ENCODE measurements at places on chromosomes 2 and 18.

DNA sequence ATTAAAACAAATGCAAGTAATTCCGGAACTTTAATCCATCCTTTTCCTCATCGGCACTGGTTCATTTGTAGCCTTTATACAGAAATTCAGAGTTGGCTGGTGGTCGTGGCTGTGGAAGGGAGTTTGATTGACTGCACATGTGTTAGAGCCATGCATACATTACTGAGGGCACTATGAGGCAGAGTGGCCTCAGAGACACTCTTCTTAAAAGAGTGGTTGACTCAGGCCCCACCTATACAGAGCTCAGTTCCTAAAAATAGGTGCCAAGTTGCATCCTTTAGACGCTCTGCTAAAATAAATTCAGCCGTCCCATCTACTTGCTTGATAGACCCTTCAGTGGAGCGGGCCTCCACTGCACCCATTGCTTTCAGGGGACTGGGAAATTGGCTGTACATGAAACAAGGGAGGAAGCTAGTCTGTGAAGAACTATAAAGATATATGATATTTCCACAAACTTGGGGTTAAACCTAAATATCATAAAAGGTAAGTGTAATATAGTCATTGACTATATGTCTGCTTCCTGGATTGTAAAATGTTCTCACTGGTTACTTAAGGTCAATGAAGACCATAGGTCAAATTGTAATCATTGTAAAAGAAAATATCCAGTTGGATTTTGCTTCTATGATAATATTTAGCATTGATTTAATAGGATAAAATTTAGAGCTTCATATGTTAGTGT lies 298.9 kb downstream of the XIRP2 start:
- DNase-seq = no peak

DNA sequence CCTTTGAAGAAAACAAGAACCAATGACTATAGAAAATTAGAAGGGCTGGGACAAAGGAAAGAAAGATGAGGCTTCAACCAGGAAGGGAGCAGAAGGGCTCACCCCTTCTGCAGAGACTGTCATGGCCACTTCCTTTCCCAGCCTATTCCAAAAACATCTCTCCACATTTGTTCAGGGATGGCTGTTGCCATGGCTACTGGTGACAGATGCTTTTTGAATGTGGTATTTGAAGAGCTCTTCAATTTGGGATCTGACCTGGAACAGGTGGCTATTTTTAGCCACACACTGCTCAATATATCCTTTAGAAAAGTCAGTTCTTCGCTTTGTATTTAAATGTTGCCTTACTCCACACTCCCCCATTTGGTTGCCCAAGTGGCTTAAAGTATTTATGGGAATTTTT lies 64.1 kb upstream of the LCLAT1 start:
- DNase-seq = no peak

- peak; percentile 41 for DNase-seq
Observed at GRCh38 chr2:156401861-156402260, 34.3 kb upstream of the GPD2 start.

DNA sequence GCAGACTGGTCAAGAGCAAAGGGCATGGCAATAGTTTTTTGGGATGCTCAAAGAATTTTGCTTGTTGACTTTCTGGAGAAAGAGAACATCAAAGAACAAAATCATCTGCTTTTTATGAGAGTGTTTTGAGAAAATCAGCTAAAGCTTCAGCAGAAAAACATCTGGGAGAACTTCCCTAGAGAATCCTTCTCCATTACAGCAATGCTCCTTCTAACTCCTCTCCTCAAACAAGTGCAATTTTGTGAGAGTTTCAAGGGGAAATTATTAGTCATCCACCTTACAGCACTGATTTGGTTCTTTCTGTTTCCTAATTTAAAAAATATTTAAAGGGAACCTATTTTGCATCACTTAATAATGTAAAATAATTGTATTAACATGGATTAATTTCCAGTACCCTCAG lies 226.9 kb upstream of the NXPH2 start:
- DNase-seq = no peak

DNA sequence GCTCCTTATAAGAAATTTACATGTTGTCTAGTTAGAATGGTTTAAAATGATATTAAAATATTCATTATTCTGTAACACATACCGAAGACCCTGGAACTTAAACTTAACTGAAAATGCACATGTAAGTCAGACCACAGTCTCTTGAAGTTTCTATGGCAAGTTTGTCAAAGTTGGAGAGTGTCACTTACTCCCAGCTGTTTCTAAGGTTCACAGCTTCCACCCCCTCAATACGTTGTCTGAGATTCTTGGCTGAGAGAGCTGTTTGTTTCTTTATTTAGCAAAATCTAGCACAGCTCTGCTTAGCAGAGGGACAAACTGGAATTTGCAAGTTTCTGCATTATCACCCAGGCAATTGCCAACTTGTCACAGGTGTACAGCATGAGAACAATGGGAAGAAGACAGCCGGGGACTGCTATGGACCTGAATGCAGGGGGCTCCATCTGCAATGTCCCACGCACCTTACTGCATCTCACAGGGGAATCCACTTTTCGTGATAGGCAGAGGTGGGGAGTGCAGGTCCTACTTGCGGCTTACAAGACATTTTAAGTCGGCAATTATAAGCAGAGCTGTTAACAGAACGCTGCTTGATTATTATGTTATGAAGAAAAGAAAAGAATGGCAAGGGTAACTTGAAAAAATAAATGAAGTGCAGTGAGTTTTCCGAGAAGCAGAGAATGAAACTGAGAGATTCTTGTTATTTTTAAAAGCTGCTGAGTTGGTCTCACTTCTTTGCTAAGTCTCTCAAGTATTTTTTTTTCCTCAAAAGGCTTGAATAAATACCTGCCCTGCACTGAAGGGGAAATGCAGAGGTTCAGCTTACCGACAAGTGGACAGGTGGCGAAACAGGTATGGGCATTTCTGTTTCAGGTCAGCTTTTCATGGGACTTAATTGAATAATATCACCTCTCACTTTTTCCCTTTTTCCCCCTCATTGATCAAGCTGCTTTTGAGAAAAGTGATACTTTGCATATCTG lies 1072.1 kb upstream of the FANCL start:
- no peak for DNase-seq

DNA sequence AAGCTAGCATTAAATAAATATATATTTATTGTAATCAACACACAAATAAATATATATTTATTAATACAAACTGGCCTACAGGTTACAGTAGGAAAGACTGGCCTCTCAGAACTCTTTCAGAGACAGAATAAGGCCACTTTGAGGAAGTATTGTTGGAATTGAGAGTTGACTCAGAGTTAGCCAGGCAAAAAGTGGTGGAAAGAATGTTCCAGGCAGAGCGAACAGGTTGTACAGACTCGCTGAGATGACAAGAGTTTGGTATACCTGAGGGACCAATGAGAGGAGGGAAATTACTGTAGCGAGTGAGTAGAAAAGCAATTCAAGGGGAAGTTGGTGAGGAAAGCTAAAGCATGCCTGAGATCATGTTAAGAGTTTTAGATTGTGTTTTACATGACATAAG lies 19.0 kb upstream of the XDH start:
- DNase-seq = no peak

DNA sequence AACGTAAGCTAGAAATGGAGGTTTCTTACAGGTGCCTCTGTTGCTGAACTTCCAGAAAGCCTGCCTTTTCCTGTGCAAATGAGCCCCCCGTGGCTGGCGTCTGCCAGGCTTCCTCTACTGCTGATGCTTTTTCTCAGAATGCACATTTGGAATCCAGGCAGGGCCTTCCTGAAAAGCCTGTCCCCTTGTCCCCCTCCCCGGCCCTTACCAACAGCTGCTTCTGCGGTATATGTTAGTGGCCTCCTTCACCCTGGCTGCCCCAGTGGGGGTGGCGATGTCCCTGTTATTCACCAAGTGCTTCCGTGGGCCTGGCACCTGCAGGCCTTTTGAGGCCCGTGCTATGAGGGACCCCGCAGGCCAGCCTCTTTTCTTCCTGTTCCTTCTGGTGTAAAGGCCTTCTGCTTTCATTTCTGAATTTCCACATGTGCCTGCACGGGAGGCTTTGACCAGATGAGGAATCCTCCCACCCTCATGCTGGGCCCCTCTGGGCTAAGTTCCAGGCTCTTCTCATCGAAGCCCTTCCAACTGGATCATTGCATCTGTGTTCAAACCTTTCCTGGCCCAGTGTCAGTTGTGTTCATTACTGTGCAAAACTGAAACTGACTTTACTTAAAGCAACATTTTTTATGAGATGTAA lies 10.4 kb downstream of the CNDP2 start:
- no peak for DNase-seq

DNA sequence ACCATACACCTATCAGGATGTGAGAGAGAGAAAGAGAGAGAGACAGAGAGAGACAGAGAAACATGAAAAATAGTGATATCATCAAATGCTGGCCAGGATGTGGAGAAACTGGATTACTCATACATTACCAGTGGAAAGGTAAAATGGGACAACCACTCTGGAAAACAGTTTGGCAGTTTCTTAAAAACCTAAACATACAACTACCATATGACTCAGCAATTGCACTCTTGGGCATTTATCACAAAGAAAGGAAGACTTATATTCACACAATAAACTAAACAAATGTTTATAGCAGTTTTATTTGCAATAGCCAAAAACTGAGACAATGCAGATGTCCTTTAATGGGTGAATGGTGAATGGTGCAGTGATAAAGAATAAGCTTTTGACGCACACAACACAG lies 29.1 kb downstream of the SLC4A3 start:
- DNase-seq = no peak

DNA sequence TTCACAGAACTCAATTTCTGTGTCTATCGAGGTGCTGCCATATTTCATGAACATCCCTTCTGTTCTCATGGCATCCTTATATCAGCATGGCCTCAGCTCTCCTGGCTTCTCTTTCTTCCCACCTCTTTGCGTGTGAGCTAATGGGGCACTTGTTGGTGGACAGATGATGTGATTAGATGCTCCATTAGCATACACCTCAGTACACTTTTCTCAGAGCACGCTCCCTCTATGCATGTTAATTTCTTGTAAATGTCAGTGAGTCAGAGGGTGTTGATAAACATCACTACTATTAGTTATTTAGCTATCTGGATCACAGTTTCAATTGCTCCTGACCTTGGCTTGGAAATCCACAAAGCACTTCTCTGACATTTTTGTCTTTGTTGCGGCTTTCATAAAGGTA lies 159.4 kb downstream of the CD8B2 start:
- DNase-seq = no peak

- peak; percentile 13 for DNase-seq
Observed at GRCh38 chr2:195848119-195848899, 191.3 kb downstream of the SLC39A10 start.

GRCh38 chr2:219570924-219571310 lies 422 bp downstream of the OBSL1 start:
- DNase-seq = peak; percentile 44

- no peak for DNase-seq
Observed at GRCh38 chr18:26772691-26773090, 92.8 kb downstream of the AQP4 start.

DNA sequence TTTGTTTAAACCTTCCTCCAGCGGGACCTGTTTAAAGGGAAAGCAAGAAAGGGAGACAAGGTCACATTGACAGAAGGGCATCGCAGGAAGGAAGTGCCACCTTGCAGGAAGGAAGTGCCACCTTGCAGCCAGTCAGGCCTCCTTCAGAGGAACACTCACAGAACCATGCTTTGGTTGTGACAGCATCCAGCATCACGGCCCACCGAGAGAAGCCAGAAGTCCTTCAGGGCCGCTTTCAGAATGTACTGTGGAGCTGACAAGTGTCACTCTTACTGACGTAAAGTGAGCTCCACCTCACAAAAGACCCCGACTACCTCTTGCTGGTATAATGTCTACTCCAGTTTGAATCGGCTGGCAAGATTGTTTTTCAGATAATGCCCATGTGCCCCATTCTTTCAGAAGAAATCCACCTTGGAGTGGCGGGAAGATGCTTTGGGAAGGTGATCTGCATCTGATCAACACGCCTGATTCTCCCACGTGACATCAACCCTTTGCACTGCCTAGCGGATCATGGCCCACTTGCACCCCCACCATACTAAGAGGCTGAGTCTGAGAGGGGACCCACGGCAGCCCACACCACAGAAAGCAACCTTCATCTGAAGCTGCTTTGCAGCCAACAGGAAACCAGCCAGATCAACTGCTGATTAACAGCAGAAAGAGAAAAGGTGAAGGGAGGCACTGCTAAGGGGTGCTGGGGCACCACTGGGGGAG lies 99.8 kb downstream of the UXS1 start:
- no peak for DNase-seq
